Left lung (tissue), 14 donors: ENCODE measurements at places on chromosomes 6 and 20. TPM values are rescaled to one million over a fixed set of nuclear protein-coding genes. Genes with fewer than 3 reads are reported as not detected.

BPIFB1 gene
- 0.23 TPM for total RNA-seq

SYS1 gene
- 48.8 TPM for total RNA-seq

COL20A1 gene
- total RNA-seq: not detected

SPATA2 gene
- total RNA-seq: 6.9 TPM

DHX35 gene
- total RNA-seq: 7.5 TPM

GHRH gene
- total RNA-seq: not detected

- no peaks in the 10 kb centered on the region for H3K27me3 ChIP-seq
- no peak overlapping the region for H3K4me3 ChIP-seq
- H3K27ac ChIP-seq: no peak overlapping the region
- no peaks in the 10 kb centered on the region for H3K36me3 ChIP-seq
- H3K4me1 ChIP-seq: no peaks in the 10 kb centered on the region
Measured at GRCh38 chr6:9307786-9308185, 872.4 kb upstream of the SLC35B3 start.

- peak overlapping the region; percentile 80 for H3K27ac ChIP-seq
- DNase-seq: no peak
- H3K36me3 ChIP-seq: peaks cover 2% of the 10 kb centered on the region
- peaks cover 21% of the 10 kb centered on the region for H3K4me1 ChIP-seq
- peaks cover 32% of the 10 kb centered on the region for H3K27me3 ChIP-seq
- H3K4me3 ChIP-seq: no peak overlapping the region
Measured at GRCh38 chr20:64040231-64041039, 4.5 kb downstream of the C20orf204 start.

GRCh38 chr20:39412091-39412490, 449.9 kb downstream of the DHX35 start:
- no peaks in the 10 kb centered on the region for H3K27me3 ChIP-seq
- H3K36me3 ChIP-seq: no peaks in the 10 kb centered on the region
- H3K4me3 ChIP-seq: no peak overlapping the region
- H3K27ac ChIP-seq: no peak overlapping the region
- H3K4me1 ChIP-seq: no peaks in the 10 kb centered on the region
- DNase-seq: no peak

- H3K4me1 ChIP-seq: no peaks in the 10 kb centered on the region
- no peak overlapping the region for H3K4me3 ChIP-seq
- no peak for DNase-seq
Measured at GRCh38 chr6:74705451-74705850, 500.4 kb downstream of the COL12A1 start.

DNA sequence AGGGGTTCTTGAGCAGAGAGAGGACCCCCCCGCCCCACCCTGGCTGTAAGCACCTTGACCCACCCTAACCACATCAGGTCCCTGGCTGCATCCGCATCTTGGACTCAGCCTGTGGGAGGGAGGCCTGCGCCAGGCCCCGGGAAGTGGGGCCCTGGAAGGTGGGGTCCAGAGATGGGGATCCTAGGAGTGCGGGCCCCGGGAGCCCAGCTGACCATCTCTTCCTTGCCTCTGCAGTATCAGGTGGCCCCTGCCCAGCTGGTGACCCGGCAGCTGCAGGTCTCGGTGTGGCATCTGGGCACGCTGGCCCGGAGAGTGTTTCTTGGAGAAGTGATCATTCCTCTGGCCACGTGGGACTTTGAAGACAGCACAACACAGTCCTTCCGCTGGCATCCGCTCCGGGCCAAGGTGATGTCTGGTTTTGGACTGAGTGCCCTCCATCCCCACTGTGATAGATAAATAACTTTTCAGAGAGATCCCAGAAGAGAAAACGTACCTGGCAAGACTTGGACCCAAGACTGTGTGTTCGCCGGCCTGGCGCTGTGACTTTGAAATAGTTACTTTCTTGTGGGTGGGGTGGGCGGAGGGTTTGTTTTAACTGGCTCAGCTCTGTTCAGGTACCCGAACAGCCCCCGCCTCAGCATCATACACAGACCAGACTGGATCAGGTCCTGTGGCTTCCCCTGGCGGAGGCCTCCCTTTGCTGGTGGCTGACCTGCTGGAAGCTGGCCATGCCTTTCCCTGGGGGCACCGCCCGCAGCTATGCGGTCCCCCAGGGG, 62.0 kb downstream of the EZR start:
- no peak overlapping the region for H3K4me3 ChIP-seq
- peaks cover 9% of the 10 kb centered on the region for H3K36me3 ChIP-seq
- no peaks in the 10 kb centered on the region for H3K27me3 ChIP-seq
- H3K4me1 ChIP-seq: no peaks in the 10 kb centered on the region

DNA sequence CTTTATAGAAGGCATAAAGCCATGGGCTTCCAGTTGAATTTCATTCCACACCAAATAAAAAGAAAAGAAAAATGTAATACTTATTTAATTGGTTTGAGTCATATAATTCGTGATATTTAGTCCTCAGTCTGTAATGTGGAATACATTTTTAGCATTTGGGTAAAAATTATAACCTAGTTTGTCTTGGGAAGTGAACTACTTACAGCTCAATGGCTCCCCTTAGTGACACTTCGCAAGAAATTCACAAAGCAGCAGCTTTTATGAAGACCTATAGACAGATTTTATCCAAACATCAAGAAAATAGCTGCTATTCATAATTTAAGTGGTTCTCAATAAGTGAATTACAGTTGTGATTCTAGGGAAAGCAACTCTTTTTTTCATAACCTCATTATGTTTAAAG, 72.1 kb downstream of the RSPO3 start:
- peaks cover 8% of the 10 kb centered on the region for H3K4me1 ChIP-seq
- DNase-seq: no peak
- H3K36me3 ChIP-seq: no peaks in the 10 kb centered on the region
- no peak overlapping the region for H3K27ac ChIP-seq
- no peaks in the 10 kb centered on the region for H3K27me3 ChIP-seq
- no peak overlapping the region for H3K4me3 ChIP-seq

DNA sequence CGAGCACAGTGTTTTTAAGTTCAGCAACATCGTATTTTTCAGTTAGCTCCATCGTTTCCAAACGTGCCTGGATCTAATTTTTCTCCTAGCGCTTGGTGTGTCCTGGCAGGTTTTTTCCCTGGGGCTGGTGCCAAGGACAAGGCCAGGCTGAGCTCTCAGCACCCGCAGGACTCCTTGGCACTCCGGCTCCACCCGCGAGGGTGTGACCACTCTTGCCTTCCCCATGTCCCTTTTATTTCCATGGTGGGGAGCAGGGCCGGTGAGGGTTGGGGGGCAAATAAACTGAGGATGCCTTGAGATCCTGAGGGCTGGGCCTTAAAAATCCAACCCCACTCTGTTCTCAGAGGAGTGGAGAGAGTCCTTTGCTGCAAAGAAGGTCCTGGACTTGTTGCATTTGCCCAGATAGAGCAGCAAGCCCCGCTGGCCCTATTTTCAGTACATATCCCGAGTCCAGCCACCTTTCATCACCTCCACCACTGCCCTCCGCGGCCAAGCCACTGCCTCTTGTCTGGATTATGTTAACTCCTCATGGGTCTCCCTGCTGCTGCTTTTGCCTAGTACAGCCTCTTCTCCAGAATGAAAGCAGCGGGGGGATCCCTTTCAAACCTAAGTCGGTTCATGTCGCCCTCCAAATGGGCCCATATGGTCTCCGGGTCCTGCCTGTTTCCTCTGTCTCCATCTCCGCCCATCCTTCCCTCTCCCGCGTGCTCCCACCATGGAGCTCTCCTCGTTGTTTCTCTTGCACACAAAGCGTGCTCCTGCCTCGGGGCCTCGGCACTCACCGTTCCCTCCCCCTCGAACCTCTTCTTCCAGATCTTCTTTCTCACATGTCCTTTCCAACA, 4.5 kb upstream of the RAB44 start:
- H3K27me3 ChIP-seq: no peaks in the 10 kb centered on the region
- DNase-seq: no peak
- H3K4me1 ChIP-seq: peaks cover 29% of the 10 kb centered on the region

- H3K27me3 ChIP-seq: no peaks in the 10 kb centered on the region
- DNase-seq: no peak
- no peaks in the 10 kb centered on the region for H3K4me1 ChIP-seq
- no peak overlapping the region for H3K27ac ChIP-seq
Measured at GRCh38 chr20:13659288-13659687, 20.6 kb upstream of the TASP1 start.
